ENCODE measurements at places on chromosomes 2 and 18.

DNA sequence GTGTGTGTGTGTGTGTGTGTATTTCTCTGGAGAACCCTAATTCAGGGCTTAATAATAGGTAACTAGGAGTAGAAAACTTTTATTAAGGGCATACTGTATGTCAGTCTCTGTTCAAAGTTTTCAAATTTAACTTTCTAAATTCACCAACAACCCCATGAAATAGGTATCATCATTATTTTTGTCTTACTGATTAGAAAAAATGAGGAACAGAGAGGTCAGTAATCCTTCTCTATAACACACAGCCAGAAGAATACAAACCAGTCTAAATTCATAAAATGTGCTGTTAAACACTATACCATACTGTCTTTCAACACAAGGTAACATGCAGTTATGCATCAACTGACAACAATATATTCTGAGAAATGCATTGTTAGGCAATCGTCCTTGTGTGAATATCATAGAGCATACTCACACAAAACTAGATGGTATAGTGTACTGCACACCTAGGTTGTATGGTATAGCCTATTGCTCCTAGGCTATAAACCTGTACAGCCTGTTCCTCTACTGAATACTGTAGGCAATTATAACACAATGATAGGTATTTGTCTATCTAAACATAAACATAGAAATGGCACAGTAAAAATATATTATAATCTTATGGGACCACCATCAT is 143.1 kb downstream of the PTH2R start:
- DNase-seq: no peak

DNA sequence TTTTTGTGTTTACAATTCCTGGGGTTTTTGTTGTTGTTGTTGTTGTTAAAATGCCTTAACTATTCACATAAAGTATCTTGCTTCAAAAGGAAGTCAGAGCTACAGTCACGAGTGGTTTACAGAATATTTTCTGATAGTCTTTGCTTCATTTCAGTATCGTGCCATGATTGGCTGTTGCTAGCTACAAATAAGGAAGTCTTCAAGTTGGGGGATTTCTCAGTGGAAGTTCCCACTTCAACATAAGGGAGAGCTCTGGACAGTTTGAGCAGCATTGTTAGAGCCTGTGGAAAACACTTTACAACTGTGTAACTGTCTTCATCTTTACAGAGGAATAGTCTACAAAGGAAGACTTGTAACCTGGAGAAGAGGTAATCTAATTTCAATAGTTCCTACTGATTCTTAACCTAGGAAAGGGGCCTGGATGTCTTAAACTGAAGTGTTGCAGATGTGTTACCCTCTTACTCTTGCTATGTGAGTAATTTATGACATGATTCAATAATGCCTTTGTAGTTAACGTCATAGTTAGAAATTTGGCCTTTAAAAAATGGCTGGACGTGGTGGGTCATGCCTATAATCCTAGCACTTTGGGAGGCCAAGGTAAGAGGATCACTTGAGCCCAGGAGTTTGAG is 23.4 kb upstream of the TANK start:
- no peak for DNase-seq

DNA sequence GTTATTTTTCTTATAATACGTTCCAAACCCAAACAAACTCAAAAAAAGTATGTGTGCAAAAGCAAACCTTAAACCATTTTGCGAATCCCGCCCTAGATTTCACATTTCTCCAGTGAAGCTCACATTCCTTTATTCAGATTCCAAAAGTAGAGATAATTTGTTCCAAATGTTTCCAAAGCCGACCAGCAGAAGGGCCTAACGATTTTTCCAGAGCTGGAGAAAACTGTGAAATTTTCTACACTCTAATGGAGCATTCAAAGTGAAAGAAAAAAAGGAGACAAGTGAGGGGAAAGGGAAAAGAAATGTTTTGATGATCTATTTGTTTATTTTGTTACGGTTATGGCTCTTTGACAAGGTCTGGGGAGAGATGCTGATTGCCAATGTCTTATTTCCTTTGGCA is 286.5 kb upstream of the SLC14A2 start:
- no peak for DNase-seq

GRCh38 chr2:192313773-192314172 is 119.0 kb upstream of the TMEFF2 start:
- DNase-seq: no peak

DNA sequence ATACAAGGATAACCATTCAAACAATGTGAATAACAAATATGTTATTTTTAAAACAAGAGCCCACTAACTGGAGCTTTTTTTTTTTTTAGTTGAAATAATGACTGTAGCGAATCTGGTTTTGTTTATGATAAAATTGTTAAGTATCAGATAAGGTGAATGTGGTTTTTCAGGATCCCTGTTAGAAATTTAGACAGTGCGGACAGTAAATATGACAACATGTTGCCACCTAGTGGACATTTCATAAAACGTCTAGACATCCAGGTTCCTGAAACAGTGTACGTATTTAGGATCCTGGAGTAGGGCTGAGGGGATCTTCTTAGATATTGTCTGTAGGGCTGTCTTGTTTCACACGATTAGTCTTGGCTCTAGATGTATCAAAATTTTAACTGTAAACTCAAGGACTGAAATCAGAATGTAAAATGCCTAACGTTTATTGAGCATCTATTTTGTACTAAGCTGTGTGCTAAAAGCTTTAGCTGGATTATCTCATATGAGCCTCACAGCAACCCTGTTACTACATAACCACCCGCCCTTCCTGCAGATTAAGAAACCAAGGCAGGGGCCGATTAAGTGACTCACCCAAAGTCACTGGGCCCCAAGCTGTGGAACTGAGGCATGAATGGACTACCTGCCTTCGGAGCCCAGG is 23.9 kb upstream of the CCDC68 start:
- peak; percentile 75 for DNase-seq

DNA sequence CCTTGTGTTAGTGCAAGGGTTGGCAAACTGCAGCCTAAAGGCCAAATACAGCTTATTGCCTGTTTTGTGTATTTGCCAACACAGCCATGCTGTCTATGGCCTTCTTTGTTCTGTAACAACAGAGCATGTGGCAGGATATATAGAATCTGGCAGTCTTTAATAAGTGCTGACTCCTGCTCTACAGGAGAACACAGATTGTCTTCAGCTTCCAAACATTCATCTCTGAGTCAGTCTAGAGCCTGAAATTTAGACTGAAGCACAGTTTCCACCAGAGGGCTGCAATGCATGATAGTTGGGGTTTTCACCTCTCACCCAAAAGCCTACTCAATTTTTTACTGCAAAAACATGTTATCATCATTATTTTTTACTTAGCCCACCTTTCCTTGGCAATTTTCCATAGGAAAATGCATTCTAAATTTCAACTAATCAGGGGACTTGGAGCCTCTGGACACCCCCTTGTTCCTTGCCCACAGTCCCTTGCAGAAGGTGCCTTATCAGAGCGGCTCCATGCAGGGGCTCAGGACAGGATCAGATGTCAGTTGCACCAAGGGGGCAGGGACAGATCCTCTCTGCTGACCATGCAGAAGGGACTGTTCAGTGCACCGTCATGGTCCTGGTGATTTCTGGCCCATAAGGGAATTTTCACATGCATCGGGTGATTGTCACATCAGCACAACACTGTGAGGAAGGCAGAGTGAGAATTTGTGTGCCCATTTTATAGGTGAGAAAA is 12.4 kb downstream of the IL37 start:
- no peak for DNase-seq

DNA sequence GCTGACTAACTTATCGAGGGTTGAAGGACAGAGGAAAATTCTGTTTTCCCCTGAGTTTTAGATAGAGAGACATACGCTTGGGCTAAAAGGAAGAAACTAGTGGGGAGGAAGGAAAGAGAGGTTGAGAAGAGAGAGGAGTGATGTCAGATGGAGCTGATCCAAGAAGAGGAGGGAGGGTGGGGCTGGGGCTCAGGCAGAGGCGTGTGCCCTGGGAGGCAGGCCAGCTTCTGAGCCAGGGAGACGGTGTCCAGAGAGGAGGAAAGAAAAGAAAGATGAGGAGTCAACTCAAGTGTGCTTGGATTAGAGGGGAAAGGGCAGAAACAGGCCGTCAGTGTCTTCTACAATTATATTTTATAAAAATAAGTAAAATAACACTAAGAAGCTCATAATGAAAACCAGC is 56.2 kb downstream of the EMILIN2 start:
- peak; percentile 63 for DNase-seq

- DNase-seq: no peak
These were observed 15.5 kb downstream of the MROH2A start for GRCh38 chr2:233793465-233794127.
